ENCODE measurements at places on chromosomes 1 and 21.

DNA sequence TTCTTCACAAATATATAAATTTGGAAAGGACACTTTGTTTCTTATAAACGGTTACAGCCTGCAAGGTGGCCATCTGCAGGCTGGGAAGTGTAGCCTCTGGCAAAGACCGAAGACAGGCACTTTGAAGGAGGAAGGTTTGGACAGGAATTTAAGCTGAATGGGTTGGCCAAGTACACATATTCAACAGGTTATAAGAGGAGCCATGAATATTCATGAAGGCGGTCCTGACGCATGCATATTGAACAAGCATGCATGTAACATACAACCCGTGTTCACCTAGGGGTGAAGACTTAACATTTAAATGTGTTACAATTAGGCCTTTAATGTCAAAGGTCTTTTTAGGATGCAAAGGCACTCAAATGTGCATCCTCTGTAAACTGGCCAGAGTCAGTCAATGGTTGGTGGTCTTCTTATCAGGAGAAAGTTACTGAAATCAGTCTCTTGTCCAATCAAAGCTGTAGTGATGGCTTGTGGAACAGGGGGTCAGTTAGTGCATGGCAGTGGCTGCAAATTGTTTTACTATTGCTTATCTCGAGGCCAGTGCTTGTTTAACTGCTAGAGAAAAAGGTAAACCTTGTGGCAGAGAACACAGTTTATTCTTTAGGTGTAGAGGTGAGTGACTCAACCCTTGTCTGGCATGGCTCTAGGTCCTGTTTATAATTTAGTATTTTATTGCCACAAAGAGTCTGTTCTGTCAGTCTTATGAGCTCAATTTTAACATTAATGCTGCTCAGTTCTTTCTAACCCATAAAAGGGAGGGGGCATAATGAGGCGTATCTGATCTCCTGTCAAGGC is 70.3 kb upstream of the F3 start:
- DNase-seq = no peak

DNA sequence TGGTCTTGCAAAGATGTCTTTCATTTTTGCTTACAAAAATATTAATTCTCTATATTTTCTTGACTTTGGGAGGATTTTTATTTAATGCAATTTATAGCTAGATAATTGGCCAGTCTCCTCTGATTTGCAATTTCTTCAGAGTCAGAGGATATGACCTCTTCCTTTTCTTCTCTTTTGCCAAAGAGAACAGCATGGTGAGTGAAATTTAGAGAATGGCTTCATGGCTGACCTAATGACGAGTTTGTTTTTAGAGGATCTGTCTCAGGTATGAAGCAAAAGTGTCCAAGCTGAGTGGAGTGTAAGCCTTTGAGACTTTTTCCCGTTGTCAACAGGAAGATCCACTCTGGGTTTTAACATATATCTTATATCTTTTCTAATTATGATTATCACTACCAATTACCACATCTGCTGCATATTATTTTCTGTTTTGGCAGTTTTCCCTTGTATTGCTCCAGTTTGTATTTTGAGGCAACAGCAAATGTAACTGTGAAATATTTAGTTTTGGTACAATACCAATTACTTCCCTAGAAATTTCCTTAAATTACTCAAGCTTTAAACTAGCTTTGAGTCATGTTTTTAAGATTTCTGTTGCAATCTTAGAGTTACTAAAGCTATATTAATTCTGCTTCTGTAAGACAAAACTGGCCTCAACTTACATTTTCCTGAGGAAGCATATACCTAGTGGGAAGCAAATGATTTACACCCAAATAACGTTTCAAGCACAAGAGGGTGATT is 332.8 kb upstream of the ZRANB2 start:
- no peak for DNase-seq

DNA sequence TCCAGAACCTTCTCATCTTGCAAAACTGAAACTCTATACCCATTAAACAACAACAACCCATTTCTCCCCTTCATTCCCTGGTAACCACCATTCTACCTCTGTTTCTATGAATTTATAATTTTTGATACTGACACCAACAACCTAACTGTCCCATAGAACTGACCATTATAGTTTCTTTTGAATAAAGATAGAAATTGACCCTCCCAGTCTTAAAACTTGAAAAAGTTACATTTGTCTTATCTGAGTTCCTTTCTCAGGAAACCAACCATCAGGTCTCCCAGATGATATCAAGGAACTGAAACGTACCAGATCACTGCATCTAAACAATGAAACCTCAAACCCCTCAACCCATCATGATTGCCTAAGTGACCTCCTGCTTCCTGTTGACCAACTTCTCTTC is 27.1 kb downstream of the RNF115 start:
- no peak for DNase-seq

- no peak for DNase-seq
Measured at GRCh38 chr1:29677028-29678024, 441.0 kb downstream of the PTPRU start.

DNA sequence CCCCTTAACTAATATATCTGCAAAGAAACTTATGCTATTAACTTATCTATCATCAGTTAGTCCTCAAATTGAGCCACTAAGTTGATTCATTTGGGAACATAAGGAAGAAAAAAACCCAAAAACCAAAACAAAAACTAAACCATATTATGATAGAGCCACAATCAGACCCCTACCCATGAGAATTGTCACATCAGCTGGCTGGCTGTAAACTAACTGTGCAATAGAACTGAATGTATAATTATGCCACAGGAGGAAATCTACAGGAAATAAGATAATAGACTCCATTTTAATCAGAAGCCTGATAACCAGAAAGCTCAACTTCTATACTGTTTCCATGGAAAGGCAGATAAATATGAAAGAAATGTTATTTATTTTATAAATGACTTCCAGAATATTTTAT is 110.0 kb downstream of the RGL1 start:
- DNase-seq = no peak

Data from head of caudate nucleus (tissue), 42 donors.